ENCODE measurements at places on chromosomes 3 and 15.

- DNase-seq, result no peak
Measured at GRCh38 chr15:60374628-60375081, 23.1 kb downstream of the ANXA2 start.

- no peak for DNase-seq
Measured at GRCh38 chr3:54653456-54654195, 274.2 kb downstream of the LRTM1 start.

DNA sequence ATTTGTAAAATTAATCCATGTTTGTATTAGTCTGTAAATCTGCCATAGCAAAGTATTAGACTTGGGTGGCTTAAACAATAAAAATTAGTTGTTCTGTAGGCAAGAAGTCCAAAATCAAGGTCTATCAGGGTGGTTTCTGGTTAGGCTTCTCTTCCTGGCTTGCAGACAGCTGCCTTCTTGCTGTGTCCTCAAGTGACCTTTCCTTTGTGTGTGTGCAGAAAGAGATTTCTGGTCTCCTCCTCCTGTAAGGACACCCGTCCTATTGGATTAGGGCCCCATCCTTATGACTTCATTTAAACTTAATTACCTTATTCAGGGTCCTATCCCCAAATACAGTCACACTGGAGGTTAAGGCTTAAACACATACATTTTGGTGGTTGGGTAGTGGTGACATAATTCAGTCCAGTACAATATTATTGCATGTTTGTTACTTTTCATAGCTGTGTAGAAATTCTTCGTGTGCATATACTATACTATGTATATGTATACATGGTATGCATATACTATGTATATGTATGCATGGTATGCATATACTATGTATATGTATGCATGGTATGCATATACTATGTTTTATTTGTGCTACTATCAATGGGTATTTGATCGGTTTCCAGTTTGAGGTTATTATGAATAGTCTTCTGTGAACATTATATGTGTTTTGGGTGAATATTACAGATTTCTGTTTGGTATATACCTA lies 57.9 kb upstream of the RNU6-1 start:
- DNase-seq, result no peak

- no peak for DNase-seq
Measured at GRCh38 chr3:9784965-9785364, 7.3 kb downstream of the TADA3 start.

- no peak for DNase-seq
Measured at GRCh38 chr3:140151321-140151720, 216.3 kb downstream of the CLSTN2 start.

All from stimulated activated CD8-positive, alpha-beta memory T cell treated with anti-CD3 and anti-CD28 coated beads, Interleukin-4, amount 100 ng/mL, for 1 hour (primary cell).